ENCODE measurements at places on chromosomes 2 and 18. TPM values are rescaled to one million over a fixed set of nuclear protein-coding genes. Genes with fewer than 3 reads are reported as not detected.

Gene UGT1A3
- not detected for polyA plus RNA-seq

Gene CCDC121
- 1.6 TPM for polyA plus RNA-seq

Gene SCYGR4
- polyA plus RNA-seq = not detected

Gene CCDC150
- polyA plus RNA-seq = 0.13 TPM

Gene SRSF7
- polyA plus RNA-seq = 111 TPM

Gene CETN1
- polyA plus RNA-seq = not detected

Gene ADD2
- polyA plus RNA-seq = 0.22 TPM

Gene ANKRD30B
- 0.10 TPM for polyA plus RNA-seq

Gene NETO1
- polyA plus RNA-seq = 0.09 TPM

Gene CD8A
- 0.18 TPM for polyA plus RNA-seq

Gene IFIH1
- polyA plus RNA-seq = 1.5 TPM

Gene STARD6
- polyA plus RNA-seq = not detected

GRCh38 chr2:73920577-73921545, 5.8 kb upstream of the DGUOK start:
- peak; percentile 21 for DNase-seq

DNA sequence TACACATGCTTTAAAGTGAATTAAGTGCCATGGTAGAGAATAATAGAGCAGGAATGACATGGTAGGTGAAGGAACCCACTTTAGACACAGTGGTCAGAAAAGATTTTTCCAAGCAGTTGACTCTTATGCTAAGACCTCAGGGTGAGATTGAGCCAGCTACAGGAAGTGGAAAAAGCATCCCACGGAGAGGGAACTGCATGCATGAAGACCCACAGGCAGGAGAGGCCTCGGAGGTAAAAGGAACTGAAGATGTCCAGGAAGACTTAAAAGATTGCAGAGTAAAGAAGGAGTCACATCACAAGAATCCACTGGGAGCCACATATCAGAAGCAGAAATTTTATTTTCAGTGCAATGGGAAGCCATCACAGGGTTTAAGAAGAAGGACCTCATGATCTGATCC, 499.2 kb upstream of the FAM98A start:
- DNase-seq = no peak

DNA sequence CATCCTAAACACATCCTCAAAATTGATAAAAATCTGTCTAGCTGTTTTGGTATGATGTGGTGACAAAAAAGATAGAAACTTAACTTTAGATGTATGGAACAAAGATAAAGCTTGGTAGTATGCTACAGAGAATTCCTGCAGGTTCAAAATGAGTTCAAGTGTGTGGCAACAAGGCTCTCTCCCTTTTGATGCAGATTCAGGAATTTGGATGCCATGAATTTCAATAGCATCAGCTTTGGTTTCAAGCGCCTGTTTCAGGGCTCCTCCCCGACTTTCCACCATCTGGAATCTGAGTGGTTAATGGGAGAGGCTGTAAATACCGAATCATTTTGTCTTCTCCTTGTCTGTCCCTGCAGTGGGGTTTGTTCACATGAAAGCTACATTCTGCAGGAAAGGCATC, 180.6 kb downstream of the MTX2 start:
- no peak for DNase-seq

DNA sequence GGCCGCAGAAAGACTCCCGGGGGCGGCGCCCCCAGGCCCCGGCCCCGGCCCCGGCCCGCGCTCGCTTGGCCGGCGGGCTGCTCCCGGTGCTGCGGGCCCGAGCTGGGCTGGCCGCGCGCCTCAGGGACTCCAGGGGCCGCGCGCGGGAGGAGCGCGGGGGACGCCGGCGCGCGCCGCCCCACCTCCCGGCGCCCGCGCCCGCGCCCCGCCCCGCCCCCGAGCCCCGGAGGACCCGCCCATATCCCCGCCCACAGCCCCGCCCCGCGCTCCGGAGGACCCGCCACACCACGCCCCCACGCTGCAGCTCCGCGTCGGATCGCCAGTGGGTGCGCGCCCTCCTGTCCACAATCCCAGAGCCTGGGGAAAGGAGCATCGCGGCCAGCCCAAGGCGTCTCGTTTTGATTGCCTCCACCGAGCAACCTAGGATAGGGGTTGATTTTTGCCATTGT, at the start of gene PARD6G:
TSS of gene PARD6G (minus strand) at position 122 of the 449 bp plus-strand sequence. CDS start 166 bp downstream, outside the sequence.
- peak; percentile 81 for DNase-seq

DNA sequence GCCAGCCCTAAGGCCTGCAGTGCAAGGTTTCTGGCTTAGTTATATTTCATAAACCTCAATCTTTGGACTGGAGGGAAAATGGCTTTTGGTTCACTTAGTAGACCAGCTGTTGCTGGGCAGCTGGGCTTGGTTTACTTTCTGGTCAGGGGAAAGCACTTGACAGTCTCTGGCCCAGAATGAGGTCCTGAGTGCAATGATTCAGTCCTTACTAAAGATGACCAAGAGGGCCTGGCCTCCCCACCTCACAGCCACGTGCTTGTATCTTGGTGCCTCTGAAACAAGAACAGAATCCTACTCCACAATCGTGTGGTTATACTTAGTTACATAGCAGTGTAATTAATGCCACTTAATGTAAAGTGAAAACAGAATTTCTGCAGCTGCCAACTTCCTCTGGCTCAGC, 325.5 kb upstream of the MEIS1 start:
- no peak for DNase-seq

GRCh38 chr2:224523626-224524577, 61.3 kb downstream of the CUL3 start:
- no peak for DNase-seq

- DNase-seq = no peak
Measured at GRCh38 chr2:65867446-65867845, 435.0 kb upstream of the SPRED2 start.

- DNase-seq = no peak
Measured at GRCh38 chr18:67222887-67223286, 293.6 kb downstream of the DSEL start.

DNA sequence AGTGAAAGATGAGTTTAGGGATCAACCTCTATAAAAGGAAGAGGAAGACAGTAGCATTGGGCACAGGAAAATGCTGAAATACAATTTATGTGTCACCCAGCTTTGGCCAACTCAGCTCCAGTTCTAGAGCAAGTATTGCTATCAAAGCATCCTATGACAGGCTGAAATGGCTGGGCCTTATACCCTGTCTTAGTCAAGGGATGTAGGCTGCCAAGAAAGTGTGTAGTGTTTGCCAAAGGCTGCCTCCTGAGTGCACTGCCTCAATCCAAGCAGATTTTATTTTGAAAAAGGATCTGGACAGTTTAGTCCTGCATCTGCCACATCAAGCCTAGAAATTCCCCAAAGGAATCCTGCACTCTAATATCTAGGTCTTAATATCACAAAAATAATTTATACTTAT, 359.9 kb upstream of the ZC3H15 start:
- no peak for DNase-seq

DNA sequence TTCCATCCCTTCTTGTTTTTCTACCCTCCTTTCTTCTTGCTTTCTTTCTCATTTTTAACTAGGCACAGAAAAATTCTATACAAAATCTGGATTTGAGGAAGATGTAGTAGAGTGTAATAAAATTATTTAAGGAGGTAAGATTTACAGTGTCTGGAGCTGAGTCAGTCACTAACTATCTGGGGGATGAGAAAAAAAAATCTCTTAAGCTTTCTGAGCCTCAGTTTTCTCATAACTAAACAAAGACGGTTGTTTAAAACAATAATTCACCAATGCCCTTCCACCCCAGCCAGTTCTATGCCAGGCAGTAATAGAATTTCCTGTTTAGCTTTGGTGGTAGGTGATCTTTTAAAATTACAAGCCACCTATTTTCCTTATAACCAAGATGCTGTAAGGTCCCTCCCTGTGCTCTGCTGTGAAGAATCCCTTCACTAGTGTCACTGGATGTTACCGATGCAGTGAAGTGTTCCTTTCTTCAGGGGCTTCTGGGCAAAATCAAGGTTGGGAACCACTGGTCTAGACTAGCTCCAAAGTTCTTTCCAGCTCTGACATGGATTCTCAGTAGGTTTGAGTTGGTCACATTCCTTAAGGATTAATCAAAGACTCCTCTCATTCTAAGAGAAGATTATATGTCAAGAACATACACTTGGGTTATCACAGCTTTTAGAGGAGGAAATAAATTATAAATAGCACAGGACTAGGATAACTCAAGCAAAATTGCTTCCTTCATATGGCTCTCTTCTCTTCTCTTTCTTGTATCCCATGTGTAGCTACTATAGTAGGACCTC, 289.0 kb downstream of the CDH2 start:
- no peak for DNase-seq

GRCh38 chr2:179850188-179850587, 11.2 kb downstream of the ZNF385B start:
- DNase-seq = no peak

DNA sequence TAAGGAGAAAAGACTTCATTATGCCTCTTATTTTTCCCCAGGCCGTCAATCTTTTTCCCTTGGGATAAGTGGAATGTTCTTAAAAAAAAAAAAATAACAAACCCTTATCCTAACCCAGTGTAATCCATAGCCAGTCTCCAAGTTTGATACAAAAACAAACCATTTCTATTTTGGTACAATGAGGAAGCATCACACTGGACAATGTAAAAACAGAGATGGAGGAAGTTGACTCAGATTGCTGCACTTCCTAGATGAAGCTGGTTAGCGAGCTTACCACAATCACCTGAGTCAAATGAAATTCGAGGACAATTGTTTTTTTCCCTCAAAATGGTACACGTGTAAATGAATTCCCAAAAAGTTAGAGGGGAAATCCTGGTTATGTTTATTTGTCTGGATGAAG, 259.7 kb downstream of the TCF4 start:
- DNase-seq = no peak

- DNase-seq = no peak
Measured at GRCh38 chr2:219421323-219421722, 3.1 kb downstream of the DES start.

- no peak for DNase-seq
Measured at GRCh38 chr18:59040770-59041148, 98.9 kb upstream of the SEC11C start.

- DNase-seq = no peak
Measured at GRCh38 chr18:9108911-9109310, 6.4 kb downstream of the NDUFV2 start.

- DNase-seq = no peak
Measured at GRCh38 chr2:149028891-149029290, 9.6 kb upstream of the LYPD6B start.

DNA sequence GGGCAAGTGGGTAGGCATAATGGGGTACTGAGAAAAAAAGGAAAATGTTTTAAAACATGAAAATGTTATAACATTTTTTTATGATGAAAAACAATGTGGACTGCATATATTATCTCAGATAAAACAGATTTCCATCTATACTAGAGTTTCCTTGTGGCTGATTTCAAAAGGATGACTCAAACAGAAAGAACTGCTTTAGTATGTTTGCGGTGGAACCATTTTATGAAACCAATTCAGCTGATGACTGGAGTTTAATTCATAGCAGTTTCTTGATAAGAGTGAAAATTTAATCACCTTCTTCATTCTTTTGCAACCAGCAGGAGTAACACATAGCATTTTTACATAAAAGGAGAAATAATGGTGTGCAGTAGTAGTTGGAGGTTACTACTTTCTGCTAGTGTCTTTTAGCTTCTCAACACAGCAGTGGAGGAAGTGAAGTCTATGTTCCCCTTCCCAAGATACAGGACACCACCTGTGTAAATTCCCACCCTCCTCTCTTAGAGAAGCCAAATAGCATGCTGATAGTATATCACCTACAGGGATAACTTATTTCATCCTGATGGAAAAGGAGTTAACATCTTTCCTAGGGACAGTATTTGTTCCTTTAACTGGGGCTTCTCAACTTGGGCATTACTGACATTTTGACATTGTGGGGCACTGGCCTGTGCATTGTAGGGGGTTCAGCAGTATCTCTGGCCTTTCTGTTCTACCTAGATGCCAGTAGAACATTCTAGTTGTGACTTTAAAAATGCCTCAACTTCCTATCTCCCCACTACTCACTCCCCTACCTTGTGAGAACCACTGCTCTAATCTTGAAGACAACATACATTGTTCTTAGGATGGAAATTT, 29.9 kb downstream of the PELI1 start:
- DNase-seq = no peak

GRCh38 chr2:123453772-123454171, 571.3 kb upstream of the CNTNAP5 start:
- DNase-seq = no peak

DNA sequence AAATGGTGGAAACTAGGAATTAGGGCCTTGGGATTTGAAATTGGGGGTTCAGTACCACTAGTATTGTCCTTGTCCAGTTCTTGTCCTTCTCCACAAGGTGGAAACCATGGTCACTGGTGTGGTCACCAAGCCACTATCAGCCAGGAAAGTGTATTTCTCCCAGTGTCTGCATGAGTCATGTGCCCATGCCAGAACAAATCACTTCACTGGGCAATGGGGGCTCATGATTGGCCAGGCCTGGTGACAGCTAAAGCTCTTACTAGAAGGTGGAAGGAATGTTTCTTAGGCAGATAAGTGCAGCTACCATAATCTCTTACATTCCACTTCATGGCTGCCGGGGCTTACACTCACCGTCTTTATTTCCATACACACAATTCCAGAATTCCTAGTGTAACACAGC, 124.8 kb upstream of the TACR1 start:
- DNase-seq = no peak

- no peak for DNase-seq
Measured at GRCh38 chr2:46862514-46862913, 53.1 kb downstream of the MCFD2 start.

DNA sequence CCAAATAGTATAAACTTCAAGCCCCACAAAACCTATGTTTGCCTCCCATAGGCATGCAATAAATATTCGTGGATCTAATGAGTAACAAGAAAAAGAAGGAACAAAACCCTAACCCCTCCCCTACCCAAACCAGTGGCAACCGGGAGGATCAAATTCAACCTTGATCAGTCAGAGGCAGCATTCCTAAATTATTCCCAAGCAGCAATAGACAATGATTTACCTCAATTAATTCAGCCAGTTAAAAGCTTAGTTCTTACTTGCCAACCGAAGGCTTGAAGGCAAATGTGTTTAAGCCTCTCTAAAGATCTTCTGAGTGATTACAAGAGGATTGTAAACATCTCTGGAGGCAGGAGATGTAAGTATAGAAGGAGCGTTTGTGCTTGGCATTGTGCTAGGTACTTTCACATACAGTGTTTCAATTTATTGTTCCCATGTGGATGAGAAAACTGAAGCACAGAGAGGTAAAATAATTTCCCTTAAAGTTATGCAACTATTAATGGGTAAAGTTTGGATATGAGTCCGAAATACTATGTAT, 197.7 kb downstream of the MTX2 start:
- no peak for DNase-seq

DNA sequence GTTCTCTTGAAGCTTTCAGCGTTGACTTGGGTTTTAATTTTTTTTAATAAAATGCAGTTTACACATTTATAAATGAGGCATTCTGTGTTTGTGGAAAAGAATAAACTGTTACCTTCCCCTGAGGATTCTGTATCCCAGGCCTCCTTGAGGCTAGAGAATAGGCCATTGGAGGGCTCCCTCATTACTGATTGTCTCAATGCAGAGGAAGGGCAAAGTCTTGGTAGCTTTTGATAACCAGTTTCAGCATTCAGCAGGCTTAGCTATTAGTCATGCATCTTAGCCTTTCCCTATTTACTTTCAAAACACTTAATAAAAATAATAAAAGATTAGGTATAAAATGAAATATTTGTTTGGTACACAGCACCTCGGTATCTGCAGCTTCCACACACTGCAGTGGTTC, 58.1 kb upstream of the OTX1 start:
- DNase-seq = no peak

GRCh38 chr2:68594674-68595492, 48.5 kb upstream of the PROKR1 start:
- DNase-seq = no peak

- no peak for DNase-seq
Measured at GRCh38 chr2:169845016-169845415, 17.8 kb downstream of the UBR3 start.
